ENCODE measurements at places on chromosomes 11 and 22. TPM values are rescaled to one million over a fixed set of nuclear protein-coding genes. Genes with fewer than 3 reads are reported as not detected.

- DNase-seq = no peak
Observed at GRCh38 chr11:112106070-112106469, 19.4 kb downstream of the SDHD start.

- DNase-seq = no peak
Observed at GRCh38 chr22:40387746-40388145, 17.4 kb downstream of the SGSM3 start.

DNA sequence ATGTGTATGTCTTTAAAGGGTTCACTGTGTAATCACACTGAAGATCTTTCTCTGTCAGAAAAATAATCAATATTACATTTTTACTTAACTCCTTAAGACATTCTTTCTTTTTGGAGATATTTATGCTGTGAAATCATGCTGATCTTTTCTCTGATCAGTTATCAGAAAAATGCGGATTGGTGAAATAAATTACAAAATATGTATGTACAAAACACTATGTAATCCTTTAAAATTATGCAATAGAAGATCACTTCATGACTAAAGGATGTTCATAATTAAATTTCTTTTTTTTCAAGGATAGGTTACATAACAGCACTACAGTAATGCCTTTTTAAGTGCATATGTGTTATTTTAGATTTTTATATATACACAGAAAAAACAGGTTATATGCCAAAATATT is 24.7 kb downstream of the BTBD10 start:
- no peak for DNase-seq

FAT3 gene
- polyA plus RNA-seq = 1.8 TPM

SLC25A18 gene
- polyA plus RNA-seq = 0.58 TPM

DNA sequence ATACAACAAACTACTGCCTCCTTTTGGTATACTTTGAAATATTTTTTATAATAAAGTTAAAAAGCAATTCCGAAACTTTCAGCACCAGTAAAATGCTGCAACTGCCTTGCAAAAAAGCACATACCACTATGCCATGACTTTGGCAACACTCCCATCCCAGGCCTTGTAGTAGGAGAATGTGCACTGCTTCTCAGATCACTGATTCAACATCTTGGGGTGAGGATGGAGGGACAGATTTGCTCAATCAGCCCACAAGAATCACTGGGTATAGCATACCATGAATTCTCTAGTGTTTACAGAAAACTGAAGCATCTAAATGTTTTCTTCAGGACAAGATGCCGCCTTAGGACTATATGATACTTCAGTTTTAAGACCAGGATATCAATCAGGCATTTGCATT is 14.9 kb downstream of the EIF4ENIF1 start:
- DNase-seq = no peak

DNA sequence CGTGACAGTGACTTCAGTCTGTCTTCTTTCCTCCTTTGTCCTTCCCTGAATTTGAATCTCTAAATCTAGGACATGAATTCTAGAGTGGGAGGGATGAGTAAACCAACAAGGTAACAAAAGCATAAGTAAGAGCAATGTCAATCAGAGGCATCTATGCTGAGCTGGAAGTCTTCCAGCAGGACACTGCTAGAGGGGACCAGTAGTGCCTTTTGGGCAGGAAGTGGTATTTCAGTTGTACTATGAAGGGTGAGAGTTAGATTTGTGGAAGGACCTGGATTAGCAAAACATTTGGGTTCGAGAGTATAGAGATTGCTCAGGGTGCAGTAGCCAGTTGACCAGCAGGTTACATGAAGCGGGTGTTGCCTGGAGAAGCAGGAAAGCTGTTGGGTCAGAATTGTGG is 40.3 kb downstream of the MEI1 start:
- no peak for DNase-seq

GRCh38 chr22:41201141-41201540 is 4.0 kb upstream of the L3MBTL2 start:
- no peak for DNase-seq

SLCO2B1 gene
- polyA plus RNA-seq = 10.2 TPM

All from forelimb muscle (tissue), 1 donor.